Pancreas (tissue), 10 donors: ENCODE measurements at places on chromosomes 6 and 20. TPM values are rescaled to one million over a fixed set of nuclear protein-coding genes. Genes with fewer than 3 reads are reported as not detected.

GRCh38 chr6:105875974-105876640, 210.0 kb upstream of the PRDM1 start:
- no peak for DNase-seq

BPIFA1 gene
- total RNA-seq: not detected

BCL2L1 gene
- total RNA-seq: 40.9 TPM

DNA sequence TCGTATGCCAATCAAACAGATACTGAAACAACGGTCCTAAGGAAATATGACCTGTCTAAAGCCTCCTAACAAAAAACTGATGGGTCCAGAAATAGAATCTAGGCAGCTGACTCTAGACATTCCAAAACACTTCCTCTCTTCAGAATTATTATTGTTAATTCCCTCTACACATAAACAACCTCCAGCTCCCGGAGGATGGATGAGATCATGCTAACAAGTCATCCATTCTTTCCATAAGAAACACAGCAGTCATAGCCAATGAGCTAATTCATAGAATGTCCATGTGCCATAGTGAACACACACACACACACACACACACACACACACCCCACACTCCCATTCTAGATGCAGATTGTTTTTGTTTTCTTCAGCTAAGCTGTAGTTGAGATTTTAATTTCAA, 44.3 kb downstream of the HDGFL1 start:
- no peak for DNase-seq
